Left renal cortex interstitium (tissue), 4 donors: ENCODE measurements at places on chromosomes 3 and 15. TPM values are rescaled to one million over a fixed set of nuclear protein-coding genes. Genes with fewer than 3 reads are reported as not detected.

RTP3 gene
- polyA plus RNA-seq, result not detected

GRCh38 chr3:24963762-24964625 is 464.1 kb upstream of the RARB start:
- DNase-seq, result peak; percentile 41

C2CD4B gene
- 0.84 TPM for polyA plus RNA-seq

CCR8 gene
- polyA plus RNA-seq, result not detected

DNA sequence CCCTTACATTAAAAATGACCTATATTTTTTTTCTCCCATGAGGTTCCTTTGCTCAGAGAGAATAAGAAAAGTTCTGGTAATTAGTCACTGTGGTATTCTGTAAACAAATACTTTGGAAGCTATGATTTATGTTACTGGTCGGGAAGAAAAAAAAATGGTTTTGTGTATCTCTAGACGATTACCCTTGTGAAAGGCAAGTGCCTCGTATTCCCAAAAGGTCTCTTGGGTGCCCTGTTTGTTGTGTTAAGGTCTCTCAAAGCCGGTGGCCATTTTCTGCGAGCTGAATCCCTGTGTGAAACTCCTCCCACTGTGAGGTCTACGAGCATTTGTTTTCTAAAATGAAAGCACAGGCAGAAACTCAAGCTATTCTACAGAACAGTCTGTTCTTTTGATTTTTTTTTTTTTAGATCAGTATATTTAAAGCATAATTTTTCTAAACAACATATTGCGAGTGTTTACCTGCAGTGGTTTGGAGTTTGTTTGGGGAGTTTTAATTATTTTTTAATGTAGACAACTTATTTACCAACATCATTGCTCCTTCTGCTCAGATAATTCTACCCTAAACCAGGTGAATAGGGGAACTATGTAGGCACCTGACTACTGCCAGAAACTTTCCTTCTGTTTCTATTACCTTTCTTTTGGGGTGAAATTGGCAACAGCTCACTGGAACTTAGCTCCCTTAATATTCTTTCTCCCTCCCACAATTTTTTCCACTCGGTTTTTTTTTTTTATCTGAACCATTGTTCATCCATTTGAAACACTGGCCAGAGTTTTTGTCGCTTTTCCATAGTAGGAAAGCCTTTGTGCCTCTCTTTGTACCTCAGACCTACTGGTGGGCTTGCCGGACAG is 44.0 kb downstream of the ZBTB38 start:
- DNase-seq, result no peak

MOBP gene
- 0.96 TPM for polyA plus RNA-seq

GRCh38 chr3:112086875-112087524 is 811 bp downstream of the C3orf52 start:
- DNase-seq, result no peak

DNA sequence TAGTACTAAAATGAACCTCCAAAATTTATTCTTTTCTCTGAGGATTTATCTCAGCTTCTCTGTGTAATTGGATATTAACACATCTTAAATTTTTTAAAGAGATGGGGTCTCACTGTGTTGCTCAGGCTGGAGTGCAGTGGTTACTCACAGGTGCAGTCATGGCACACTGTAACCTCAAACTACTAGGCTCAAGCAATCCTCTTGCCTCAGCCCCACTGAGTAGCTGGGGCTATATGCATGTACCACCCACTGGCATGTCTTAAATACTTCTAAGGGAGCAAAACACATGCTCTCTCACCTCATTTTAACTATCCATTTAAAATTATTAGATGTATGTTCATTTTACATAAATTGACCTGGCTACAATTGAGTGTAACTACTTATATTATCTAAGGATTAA is 11.3 kb upstream of the TMEM87A start:
- no peak for DNase-seq

DNA sequence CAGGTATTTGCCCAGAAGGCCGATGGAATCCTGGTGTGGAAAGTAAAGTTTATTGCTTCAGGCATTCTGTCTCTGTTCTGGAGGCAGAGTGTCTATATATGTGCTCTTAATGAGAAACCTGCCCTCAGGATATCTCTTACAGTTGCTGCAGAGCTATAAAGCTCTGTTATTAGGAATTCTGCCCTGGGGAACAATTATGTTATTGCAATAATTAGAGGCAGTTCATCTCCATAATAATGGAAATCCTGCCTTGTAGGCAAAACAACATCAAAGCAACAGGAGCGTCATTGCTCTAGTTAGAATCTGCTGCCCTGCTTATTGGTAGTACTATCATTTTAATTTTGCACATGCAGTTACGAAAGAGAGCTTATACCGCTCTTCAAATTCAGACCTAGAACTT is 175.6 kb downstream of the IL5RA start:
- DNase-seq, result no peak

AQR gene
- 40.9 TPM for polyA plus RNA-seq
